T-helper 17 cell (primary cell): ENCODE measurements at places on chromosomes 6 and 20.
A peak's percentile ranks its signal among the peaks of the same experiment; 100 is the strongest.

- H3K4me3 ChIP-seq = no peak overlapping the region
- DNase-seq = no peak
- H3K27ac ChIP-seq = no peak overlapping the region
Measured at GRCh38 chr6:81800666-81801065, 48.2 kb upstream of the TENT5A start.

GRCh38 chr6:32519910-32520258, 10.2 kb downstream of the HLA-DRB5 start:
- DNase-seq = no peak
- H3K4me3 ChIP-seq = no peak overlapping the region
- peaks cover 2% of the 10 kb centered on the region for H3K4me1 ChIP-seq
- no peaks in the 10 kb centered on the region for H3K27me3 ChIP-seq

- no peaks in the 10 kb centered on the region for H3K4me1 ChIP-seq
- H3K4me3 ChIP-seq = no peak overlapping the region
- no peaks in the 10 kb centered on the region for H3K27me3 ChIP-seq
- DNase-seq = no peak
- H3K36me3 ChIP-seq = no peaks in the 10 kb centered on the region
- H3K27ac ChIP-seq = no peak overlapping the region
Measured at GRCh38 chr6:92737983-92738382, 681.4 kb downstream of the EPHA7 start.

GRCh38 chr20:13336308-13337089, 115.4 kb downstream of the ISM1 start:
- DNase-seq = no peak
- peaks cover 3% of the 10 kb centered on the region for H3K4me1 ChIP-seq
- peaks cover 7% of the 10 kb centered on the region for H3K27me3 ChIP-seq
- no peak overlapping the region for H3K27ac ChIP-seq
- no peak overlapping the region for H3K4me3 ChIP-seq

DNA sequence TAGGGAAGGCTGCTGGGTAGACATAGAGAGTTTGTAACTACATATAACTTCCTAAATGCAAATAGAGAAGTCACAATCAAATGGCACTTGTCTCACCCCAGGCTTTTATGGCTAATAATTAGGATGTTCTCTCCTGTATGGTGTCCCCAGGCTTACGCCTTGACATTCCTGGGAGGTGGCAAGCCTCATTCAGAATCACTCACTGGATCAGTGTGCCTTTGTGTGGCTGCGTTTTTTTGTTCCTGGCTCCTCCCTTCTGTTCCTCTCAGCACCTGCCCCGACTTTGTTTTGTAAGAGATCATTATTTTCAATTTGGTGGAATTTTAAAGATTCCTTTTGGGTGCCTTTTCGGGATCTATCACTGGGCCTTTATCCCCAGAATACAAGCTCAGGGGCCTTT, 5.7 kb downstream of the LAMP5 start:
- no peak for DNase-seq
- no peak overlapping the region for H3K27ac ChIP-seq
- peaks cover 2% of the 10 kb centered on the region for H3K4me1 ChIP-seq
- no peaks in the 10 kb centered on the region for H3K36me3 ChIP-seq

GRCh38 chr6:111205502-111205901, 118.2 kb downstream of the SLC16A10 start:
- H3K36me3 ChIP-seq = peaks cover 4% of the 10 kb centered on the region
- no peak for DNase-seq
- no peak overlapping the region for H3K4me3 ChIP-seq
- no peaks in the 10 kb centered on the region for H3K27me3 ChIP-seq
- no peak overlapping the region for H3K27ac ChIP-seq

GRCh38 chr6:17224056-17224455, 57.1 kb upstream of the RBM24 start:
- peaks cover 26% of the 10 kb centered on the region for H3K27me3 ChIP-seq
- H3K36me3 ChIP-seq = no peaks in the 10 kb centered on the region
- no peak overlapping the region for H3K27ac ChIP-seq

GRCh38 chr20:39206899-39207564, 244.9 kb downstream of the DHX35 start:
- no peaks in the 10 kb centered on the region for H3K36me3 ChIP-seq
- no peak overlapping the region for H3K27ac ChIP-seq
- DNase-seq = no peak
- no peaks in the 10 kb centered on the region for H3K4me1 ChIP-seq

GRCh38 chr6:156062091-156062563, 606.5 kb upstream of the NOX3 start:
- H3K27me3 ChIP-seq = no peaks in the 10 kb centered on the region
- H3K4me3 ChIP-seq = no peak overlapping the region
- H3K27ac ChIP-seq = no peak overlapping the region
- peaks cover 3% of the 10 kb centered on the region for H3K36me3 ChIP-seq
- peaks cover 11% of the 10 kb centered on the region for H3K4me1 ChIP-seq

DNA sequence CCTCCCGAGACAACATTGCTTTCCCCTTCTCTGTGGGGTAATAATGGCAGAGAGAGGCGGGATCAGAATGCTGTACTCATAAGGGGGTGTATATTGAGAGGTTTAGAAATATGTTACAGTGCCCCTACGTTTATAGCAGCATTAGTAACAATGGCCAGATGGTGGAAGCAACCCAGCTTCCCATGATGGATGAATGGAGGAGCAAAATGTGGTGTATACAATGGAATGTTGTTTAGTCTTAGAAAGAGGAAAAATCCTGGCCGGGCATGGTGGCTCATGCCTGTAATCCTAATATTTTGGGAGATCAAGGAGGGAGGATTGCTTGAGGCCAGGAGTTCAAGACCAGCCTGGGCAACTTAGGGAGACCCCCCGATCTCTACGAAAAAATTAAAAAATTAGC, 12.9 kb downstream of the BANF2 start:
- no peak overlapping the region for H3K27ac ChIP-seq
- no peak overlapping the region for H3K4me3 ChIP-seq
- no peaks in the 10 kb centered on the region for H3K4me1 ChIP-seq
- peaks cover 4% of the 10 kb centered on the region for H3K36me3 ChIP-seq

GRCh38 chr6:143022587-143022986, 38.1 kb upstream of the AIG1 start:
- H3K27ac ChIP-seq = no peak overlapping the region
- H3K4me1 ChIP-seq = peaks cover 3% of the 10 kb centered on the region
- no peaks in the 10 kb centered on the region for H3K36me3 ChIP-seq

DNA sequence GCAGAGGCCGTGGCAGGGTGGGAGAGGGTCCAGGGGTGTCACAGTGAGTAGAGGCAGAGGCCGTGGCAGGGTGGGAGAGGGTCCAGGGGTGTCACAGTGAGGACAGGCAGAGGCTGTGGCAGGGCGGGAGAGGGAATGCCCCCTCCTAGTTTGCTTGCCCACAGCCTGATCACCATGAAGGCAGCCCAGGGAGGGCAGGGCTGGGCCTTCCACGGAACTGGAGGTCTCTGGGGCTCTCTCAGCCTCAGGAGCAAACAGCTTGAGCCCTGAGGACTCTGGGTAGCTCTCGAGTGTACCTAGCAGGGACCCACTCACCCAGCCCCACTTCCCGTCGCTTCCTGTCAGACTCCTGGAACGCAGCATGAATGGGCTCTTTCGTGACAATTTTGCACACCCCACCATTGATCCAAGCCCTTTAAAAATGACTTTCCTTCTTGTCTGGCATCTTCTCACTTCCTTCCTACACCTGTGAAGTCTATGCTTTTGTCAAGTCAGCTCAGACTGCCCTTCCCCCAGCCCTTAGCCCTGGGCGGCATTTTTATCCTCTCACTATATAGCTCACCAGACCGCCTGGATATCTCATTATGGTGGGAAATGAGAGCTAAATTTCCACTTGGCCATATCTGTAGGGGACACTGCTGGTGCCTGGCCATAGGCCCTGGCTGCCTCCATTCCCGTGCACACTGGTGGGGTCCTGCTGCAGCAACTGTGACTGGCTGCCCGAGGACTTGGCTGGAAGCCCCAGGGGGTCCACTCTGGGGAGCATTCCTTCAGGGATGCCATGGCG, 140.3 kb downstream of the CDC5L start:
- H3K27ac ChIP-seq = no peak overlapping the region
- no peak for DNase-seq

- H3K36me3 ChIP-seq = no peaks in the 10 kb centered on the region
- no peak overlapping the region for H3K4me3 ChIP-seq
- H3K27ac ChIP-seq = no peak overlapping the region
- no peaks in the 10 kb centered on the region for H3K27me3 ChIP-seq
Measured at GRCh38 chr6:22828179-22829062, 259.1 kb downstream of the HDGFL1 start.

DNA sequence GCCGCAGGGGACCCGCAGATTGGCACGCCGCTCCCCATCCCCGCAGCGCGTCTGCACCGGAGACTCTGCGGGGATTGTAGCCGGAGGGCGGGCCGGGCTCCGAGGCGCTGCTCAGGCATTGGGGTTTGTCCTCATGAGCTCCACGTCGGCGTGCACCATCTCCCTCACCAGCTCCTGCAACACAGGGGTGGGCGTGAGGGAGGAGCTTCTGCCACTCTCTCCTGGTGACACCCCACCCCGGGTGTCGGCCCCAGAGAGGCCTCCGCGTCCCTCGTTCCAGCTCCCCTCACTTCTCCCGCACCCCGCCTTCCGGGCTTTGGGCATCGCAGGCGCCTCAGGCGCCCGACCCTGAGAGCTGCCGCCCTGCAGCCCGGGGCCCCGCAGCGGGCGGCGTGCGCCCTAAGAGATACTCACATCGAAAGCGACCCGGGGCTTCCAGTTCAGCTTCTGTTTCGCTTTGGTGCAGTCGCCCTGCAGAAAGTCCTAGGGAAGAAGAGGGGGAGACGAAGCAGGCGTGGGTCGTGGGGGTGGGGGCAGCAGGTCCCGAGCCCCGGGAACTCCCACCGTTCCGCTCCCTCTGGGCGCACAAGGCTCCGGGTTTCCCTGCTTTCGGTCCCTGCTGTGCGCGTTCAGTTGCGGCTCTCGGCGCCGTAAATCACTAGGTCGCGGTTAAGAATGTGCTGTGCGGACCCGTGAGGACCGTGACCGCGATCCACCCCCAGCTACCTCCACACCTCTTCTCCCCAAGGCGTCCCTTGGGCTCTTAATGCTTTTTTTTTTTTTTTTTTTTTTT, 14.5 kb downstream of the FOXC1 start:
- H3K27me3 ChIP-seq = peaks cover 70% of the 10 kb centered on the region
- H3K27ac ChIP-seq = no peak overlapping the region
- peaks cover 9% of the 10 kb centered on the region for H3K36me3 ChIP-seq
- peaks cover 19% of the 10 kb centered on the region for H3K4me1 ChIP-seq
- no peak overlapping the region for H3K4me3 ChIP-seq
- DNase-seq = no peak

DNA sequence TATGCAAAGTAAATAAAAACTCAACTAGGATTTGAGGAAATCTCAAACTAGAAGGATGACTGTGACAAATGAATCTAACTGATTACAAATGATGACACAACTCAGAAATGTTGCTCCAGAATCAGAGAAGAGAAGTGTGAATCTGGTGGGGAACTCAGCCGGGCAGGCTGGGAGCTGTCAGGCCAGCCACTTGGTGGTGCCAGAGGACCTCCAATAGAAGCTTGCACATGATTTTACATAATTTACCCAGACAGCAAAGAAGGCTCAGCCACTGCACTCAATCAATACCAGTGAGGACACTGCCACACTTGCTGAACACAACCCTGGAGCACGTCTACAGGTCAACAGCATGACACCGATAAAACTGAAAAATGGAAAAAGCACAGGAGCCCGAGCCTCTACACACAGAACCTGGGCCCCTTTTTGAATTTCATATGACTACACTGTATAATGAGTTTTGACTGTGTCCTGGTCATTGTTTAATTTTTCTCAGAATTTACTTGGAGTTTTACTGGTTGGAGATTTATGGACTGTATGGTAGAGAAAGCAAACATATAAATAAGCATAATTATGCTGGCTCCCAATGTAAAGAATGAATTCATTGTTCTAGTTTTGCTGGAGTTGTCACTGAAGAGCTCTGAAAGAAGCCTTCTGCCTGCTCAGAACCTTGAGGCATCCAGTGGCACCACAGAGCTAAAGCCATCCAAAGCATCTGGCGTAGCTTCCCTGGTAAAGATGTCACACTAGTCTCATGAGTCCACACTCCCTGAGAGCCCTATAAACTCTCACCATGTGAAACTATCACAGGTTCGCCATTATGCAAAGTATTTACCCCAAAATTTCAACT, 296.5 kb downstream of the THBS2 start:
- H3K27ac ChIP-seq = no peak overlapping the region
- peaks cover 54% of the 10 kb centered on the region for H3K27me3 ChIP-seq
- H3K4me3 ChIP-seq = no peak overlapping the region
- peak; percentile 17 for DNase-seq
- H3K36me3 ChIP-seq = no peaks in the 10 kb centered on the region

DNA sequence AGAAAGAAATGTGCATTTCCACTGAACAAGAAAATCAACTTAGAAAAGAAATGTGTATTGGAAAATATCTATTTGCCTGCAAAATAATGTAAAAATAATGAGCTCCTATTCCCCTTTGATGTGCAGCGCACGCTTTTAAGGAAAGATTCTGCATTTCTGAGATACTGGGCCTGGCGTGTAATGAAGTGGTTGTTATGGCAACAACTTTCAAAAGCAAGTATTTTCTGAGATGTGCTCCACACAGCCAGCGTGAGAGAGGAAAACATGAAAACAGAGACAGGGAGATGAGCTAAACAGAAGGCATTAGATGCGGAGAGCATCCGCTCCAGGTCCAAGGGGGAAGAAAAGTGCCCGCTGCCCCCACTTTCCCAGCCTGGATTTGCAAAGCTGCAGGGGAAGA, 39.1 kb upstream of the GTSF1L start:
- DNase-seq = no peak
- H3K4me3 ChIP-seq = no peak overlapping the region
- H3K27ac ChIP-seq = no peak overlapping the region
- H3K4me1 ChIP-seq = peaks cover 5% of the 10 kb centered on the region
- H3K27me3 ChIP-seq = peaks cover 31% of the 10 kb centered on the region

- H3K27ac ChIP-seq = no peak overlapping the region
- H3K4me3 ChIP-seq = no peak overlapping the region
- H3K27me3 ChIP-seq = no peaks in the 10 kb centered on the region
- DNase-seq = no peak
- no peaks in the 10 kb centered on the region for H3K36me3 ChIP-seq
- H3K4me1 ChIP-seq = peaks cover 6% of the 10 kb centered on the region
Measured at GRCh38 chr6:1765160-1765903, 155.6 kb downstream of the FOXC1 start.

DNA sequence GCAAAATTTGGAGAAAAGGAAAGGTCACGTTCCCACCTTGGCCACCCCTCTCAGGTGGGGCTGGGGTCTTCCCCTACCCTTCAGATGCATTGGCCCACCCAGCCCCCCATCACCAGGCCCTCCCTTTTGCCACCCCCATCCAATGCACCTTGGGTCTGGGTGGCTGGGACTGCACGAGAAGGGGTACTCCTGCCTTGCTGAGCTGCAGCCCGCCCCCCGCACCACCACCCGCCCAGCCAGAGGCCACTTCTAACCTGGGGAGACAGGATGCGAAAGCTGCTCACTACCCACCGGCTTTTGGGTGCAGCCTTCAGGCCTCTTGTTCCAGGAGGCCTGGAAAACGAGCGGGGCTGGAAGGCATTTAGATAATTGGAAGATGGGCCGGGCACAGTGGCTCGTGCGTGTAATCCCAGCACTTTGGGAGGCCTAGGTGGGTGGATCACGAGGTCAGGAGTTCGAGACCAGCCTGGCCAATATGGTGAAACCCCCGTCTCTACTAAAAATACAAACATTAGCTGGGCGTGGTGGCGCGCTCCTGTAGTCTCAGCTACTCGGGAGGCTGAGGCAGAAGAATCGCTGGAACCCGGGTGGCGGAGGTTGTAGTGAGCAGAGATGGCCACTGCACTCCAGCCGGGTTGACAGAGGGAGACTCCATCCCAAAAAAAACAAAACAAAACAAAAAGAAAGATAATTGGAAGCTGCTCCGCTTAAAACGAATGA, 1.2 kb upstream of the CDC25B start:
- H3K4me3 ChIP-seq = peak overlapping the region; percentile 100
- no peaks in the 10 kb centered on the region for H3K27me3 ChIP-seq
- peak overlapping the region; percentile 93 for H3K27ac ChIP-seq
- peaks cover 30% of the 10 kb centered on the region for H3K4me1 ChIP-seq
- DNase-seq = no peak
